ENCODE measurements at places on chromosomes 6 and 20.

- DNase-seq: no peak
Measured at GRCh38 chr20:63704749-63705117, 3.0 kb downstream of the ARFRP1 start.

GRCh38 chr6:139376604-139377218 is 2.3 kb upstream of the CITED2 start:
- DNase-seq: no peak

DNA sequence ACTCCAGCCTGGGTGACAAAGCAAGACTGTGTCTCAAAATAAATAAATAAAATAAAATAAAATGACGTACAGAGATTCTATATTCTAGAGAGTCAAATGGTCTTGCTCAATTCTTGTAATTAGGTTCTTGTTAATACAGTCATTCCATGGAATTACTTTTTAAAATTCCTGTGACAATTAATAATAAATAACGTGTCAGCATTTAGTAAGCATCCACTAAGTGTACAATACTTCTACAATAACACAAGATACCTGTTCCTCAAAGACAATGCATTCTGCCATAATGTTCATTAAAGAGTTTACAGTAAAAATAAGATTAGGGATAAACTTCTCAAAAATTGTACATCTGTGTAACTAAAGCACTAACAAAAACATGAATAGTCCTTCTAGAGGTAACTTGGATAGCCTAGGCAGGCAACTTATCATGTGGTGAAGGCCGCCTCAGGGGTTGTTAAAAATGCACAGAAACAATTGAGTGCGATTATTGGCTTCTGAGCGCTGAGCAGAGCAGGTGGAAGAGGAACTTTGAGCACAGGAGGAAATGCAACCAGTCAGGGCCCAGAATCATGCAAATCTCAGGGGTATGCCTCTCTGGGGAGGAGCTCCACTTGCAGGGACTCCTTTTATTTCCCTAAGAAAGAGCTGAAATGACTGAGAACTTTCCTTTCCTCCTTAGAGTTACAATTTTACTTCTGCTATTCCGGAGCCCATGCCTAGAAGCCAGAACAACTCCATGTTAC is 37.1 kb downstream of the QRSL1 start:
- no peak for DNase-seq

DNA sequence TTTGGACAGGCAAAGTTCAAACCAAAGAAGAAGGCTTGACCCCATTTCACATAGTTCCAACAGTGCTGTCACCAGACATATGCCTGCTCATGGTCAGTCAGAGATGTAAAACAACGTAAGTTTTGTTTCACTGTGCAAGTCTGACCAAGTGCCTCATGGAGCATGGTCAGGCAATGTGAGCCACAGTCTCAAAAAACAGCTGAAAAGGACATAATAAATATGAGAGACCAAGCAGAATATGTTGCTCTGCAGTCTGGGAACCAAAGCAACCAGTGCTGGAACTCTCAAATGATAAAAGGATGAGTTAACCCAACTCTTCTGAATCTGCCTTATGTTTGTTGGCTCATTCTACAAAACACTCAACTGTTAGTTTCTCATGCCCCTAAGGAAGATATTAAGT is 39.9 kb upstream of the DST start:
- DNase-seq: no peak

GRCh38 chr6:13304101-13304500 is 24.2 kb downstream of the TBC1D7 start:
- no peak for DNase-seq

DNA sequence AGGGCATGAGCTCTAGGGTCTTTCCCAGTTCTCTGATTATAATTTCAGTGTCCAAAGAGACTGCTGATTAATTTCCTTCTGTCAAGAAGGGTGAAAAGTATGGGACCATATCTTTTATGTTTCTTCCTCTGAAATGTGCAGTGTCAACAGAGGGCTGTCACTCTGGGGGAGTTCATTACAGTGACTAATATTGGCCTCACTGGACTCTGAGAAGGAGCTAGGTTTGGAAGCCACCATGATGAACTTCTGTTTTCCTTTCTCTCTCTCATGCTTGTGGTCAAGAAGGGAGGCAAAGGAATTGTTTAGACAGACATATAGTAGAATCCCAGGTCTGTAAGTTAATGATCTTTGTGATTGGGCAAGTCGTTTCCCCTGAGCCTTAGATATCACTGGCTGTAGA is 41.8 kb upstream of the BMP6 start:
- DNase-seq: no peak

DNA sequence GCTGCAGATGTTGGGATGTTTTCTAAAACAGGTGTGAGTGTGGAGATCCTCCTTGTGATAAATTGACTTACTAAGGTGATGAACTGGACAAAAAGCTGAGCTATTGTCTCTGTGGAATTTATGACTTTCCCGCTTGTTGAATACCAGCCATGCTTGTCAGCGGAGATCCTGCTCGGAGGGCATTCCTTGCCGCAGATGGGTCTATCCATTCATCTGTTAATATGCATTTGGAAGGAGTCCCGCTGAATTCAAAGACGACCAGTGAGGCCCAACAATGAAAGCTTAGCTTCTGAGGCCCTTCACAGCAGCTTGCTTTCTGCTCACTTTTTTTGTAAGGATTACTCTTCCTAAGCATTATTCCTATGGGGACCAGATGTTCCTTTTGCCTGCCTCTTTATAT is 124.9 kb downstream of the TIAM2 start:
- no peak for DNase-seq

DNA sequence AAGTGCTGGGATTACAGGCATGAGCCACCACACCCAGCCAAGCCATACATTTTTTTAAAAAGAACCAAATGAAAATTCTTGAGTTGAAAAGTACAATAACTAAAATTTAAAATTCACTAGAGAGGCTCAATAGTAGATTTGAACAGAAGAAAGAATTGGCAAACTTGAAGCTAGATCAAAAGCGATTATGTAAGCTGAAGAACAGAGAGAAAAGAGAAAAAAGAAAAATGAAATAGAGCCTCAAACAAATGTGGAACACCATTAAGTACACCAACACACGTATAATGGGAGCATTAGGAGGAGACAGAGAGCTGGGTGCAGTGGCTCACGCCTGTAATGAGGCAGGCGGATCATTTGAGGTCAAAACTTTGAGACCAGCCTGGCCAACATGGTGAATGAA is 31.0 kb downstream of the ERGIC3 start:
- DNase-seq: no peak

DNA sequence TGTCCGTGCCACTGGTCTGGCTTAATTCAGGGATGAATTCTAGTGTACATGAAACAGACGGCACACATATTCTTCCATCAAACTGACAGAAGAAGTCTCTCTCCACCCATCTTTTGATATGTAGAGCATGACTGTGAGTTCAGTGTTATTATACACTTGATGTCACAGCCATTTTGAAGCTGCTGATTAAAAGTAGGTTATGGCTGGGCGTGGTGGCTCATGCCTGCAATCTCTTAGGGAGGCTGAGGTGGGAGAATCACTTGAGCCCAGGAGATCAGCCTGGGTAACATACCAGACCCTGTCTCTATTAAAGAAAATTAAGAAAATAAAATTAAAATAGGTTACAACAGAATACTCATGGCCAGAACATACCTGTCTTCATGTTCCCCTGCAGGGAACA is 20.7 kb downstream of the C6orf15 start:
- DNase-seq: no peak

GRCh38 chr6:37396571-37397180 is 36.3 kb upstream of the CMTR1 start:
- DNase-seq: no peak

- DNase-seq: no peak
Measured at GRCh38 chr6:15255481-15255880, 9.6 kb downstream of the JARID2 start.

DNA sequence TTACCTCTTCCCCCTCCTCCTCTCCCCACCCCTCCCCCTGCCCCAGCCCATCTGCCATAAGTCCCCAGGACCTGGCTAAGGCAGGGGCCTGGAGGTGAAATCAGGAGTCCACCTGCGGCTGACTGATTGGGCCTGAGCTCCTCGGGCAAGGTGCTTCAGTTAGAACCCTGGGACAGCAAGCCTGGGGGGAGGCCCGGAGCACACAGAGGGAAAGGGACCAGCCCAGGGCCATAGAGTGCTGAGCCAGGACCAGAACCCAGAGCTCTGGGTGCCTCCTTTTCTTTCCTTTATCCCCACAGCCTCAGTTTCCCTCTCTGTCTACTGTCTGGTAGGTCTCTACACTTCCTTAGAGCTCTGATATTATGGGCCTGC is 35.7 kb upstream of the VEGFA start:
- no peak for DNase-seq
